Brain pericyte (primary cell): ENCODE measurements at places on chromosomes 1 and 21.

DNA sequence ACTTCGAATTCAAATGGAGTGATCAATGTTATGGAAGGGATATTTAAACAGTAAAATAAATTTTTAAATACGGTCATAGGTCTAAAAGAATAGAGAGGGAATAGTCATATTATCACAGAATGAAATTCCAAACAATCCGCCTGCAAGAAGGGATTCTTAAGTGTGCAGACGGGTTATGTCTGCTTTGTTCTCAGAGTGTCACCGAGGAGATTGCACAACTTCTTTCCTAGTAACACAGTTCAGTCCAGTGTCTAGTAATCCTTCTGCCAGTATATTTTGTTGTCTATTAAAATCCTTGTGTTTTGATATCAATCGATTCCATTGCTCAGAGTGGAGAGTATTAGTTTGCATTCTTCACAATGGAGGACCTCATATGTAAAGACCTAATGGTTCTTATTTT is 48.4 kb downstream of the LRRC53 start:
- no peak for DNase-seq

DNA sequence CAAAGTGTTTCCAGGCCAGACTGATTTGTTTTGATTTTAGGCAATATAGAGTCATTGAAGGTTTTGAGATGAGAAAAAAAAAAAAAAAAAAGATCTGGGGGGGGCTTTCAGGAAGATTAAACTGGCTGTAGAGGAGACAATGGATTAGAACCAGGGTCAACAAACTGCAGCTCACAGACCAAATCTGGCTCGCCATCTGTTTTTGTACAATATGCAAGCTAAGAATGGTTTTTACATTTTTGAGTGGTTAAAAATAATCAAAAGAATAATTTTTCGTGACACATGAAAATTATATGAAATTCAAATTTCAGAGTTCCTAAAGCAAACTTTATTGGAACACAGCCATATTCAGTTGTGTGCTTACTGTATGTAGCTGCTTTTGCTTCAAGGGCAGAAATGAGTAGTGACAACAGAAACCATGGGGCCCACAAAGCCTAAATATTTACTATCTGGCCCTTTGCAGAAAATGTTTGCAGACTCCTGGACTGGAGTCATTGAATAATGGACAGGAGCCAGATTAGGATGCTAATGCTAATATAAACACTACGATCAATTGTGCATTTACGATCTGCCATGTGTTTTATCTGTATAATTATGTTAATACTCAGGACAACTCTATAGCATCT is 375.7 kb upstream of the DAB1 start:
- DNase-seq, result no peak

- DNase-seq, result no peak
Measured at GRCh38 chr1:45573231-45573804, 10.5 kb upstream of the NASP start.

DNA sequence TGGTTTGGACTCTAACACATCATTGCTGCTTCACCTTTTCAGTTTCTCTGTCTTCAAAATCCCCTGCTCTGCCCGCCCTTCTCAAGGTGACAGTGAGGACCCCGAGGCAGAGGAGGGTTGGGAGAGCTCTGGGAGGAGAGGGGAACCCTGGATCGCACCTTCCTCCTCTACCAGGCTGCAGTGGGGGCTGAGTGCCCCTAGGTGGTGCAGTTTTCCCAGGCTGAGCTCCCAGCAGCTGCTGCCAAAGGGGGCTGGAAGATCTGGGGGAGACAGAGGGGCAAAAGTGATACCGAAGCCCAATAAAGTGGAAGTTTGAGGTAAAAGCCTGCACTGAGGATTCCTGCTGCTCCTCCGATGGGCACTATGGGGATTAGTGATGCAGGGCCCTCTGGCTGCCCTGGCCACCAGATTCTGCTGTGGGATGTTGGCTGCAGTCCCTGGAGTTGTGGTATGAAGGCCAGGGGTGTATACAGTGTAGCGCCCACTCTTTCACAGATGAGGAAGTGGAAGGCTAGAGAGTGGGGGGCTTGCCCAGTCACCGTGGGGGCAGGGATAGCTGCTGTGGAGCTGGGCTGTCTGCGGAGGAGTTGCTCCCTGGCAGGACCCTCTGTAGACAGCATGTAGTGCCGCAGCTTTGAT is 40.7 kb upstream of the SCMH1 start:
- DNase-seq, result no peak

DNA sequence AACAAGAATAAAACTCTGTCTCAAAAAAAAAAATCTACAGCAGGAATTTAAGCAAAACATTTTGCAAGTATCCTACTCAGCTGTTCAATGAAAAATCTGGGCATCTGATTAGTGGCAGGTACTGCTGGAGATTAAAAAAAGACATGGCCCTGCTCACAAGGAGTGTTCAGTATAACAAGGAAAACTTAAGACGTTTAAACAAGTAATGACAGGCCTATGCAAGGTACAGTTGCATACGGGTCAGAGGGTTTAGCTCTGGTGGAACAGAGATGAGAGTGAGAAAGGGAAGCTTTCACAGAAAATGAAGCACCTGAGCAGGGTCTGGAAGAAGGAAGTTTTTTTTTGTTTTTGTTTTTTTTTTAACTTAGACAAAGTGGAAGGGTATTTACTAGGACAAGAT is 23.0 kb downstream of the SNRNP40 start:
- DNase-seq, result no peak

GRCh38 chr1:67629370-67630075 is 55.5 kb upstream of the GADD45A start:
- DNase-seq, result no peak

DNA sequence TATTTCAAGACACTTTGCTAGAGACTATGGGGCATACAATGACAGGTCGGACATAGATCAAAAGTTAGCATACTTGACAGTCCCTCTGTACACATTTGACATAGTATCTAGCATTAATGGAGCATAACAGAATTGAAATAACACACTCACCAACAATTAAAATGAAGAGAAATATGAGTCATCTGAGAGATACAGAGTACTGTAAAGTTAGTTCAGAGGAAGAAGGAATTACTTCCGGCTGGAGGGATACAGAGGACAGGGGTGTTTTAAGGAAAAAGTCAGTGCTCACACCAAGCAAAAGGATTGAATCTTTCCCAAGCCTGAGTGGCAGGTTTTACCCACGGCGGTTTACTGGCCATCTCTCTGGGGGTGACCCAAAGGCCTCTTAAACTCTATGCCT is 2.4 kb downstream of the ZMYND12 start:
- no peak for DNase-seq

GRCh38 chr1:44347280-44347679 is 7.8 kb downstream of the ERI3 start:
- no peak for DNase-seq

- DNase-seq, result no peak
Measured at GRCh38 chr1:32797456-32797855, 19.7 kb downstream of the YARS1 start.

DNA sequence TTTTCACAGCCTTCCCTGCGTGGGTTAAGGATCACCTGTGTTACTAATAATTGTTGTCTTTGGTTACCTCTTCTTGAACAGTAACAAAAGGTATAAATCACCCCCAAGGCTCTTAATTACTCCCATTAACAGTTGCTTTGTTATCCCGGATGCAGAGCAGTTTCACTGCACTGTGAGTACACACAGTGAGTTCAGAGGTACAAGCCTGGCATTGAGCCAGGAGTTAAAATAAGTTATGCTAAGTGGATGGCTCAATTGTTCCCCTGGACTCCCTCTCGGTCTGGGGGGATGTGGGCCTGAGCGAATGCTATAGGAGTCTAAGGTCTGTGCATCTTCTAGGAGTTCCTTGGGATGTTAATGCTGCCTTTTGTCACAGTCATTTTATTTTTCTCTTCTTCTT is 258.3 kb downstream of the ATG4C start:
- no peak for DNase-seq

GRCh38 chr1:195218428-195219212 is 1389.6 kb downstream of the KCNT2 start:
- DNase-seq, result no peak

DNA sequence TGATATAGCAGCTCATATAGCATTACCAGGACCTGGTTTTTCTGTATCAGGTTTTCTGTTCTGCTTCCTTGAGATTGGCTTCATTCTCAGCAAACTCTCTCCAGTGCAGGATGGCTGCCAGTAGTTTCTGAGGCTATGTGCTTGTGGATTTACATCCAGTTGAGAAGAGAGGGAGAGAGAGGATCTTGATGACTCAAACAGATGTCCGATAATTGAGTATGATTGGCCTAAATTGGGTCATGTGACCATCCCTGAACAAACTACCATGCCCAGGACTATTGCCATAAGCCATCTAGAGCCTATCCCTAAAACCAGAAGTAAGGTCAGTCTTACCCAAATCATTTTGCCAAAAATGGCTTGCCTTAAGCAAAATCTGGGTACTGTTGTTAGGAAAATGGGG is 18.1 kb upstream of the PSMA5 start:
- no peak for DNase-seq

DNA sequence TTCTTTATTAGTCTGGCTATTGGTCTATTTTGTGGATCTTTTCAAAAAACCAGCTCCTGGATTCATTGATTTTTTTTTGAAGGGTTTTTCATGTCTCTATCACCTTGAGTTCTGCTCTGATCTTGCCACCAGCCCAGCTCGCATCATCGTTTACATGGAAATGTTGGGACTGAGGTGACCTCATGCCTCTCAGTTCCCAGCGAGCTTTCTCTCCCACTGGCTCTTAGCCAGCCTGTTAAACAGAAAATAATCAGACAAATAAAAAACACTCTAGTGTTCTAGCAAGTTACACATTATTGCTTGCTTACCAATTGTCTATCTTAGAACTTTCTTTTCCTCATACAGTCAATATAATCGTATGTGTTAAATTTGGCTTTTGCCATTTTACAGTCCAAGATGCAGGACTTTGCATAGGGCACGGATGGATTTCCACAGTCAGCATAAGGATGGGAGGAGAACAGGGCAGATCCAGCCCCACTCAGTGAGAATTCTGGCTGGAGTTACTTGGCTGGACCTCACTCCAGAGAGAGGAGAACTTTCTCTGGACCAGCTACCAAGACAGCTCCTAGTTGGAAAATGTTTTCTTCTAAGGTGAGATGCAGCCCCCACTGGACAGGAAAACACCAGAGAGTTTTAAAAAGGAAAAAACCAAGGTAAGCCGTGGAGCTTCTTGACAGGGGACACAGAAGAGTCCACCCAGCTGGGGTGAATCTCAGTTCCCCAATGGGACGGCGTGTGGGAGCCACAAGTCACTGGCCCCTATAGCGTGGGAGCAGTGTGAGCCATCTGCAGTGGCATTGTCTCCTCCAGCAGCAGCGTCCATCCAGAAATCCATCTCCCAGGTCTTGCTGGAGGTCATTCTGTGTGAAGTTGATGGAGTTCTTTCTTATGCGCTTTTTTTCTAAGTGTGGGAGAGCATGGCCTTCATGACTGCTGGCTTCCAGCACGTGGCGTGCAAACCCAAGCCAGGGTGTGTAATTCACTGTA is 17.6 kb downstream of the PGBD2 start:
- DNase-seq, result no peak

GRCh38 chr1:178973652-178974101 is 52.0 kb upstream of the FAM20B start:
- no peak for DNase-seq

DNA sequence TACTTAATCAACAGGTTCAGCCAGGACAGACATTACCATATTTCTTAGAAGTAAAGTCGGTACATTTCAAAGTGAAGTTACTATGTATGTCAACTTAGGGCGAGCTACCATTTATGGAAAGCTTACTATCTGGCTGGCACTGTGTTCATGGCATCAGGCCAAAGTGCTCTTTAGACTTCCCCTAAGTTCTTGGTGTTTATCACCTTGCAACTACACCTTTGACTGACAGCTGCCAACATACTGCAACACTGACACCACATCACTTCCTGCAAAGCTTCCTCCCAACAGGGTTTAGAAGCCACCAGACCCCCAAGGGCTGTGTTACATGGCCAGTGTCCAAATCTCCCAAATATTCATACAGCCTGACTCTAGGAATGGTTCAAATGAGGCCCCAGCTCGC is 61.0 kb downstream of the TIAM1 start:
- no peak for DNase-seq

DNA sequence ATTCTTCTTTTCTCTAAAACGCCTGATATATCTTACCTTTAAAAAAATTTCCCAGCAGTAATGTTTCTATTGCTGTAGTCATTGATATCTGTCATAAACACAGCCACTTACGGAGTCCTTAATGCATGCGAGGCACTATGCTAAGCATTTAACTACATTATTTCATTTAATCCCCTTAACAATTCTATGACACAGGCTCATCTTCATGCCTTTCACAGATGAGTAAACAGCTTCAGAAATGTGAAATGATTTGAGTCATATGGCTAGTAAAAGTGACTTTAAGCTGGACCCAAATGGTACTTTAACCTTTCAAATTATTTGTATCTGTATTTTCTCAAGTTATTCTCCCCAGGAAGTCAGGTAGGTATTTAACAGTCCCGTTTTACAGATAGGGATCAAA is 125.1 kb upstream of the FGGY start:
- DNase-seq, result no peak

DNA sequence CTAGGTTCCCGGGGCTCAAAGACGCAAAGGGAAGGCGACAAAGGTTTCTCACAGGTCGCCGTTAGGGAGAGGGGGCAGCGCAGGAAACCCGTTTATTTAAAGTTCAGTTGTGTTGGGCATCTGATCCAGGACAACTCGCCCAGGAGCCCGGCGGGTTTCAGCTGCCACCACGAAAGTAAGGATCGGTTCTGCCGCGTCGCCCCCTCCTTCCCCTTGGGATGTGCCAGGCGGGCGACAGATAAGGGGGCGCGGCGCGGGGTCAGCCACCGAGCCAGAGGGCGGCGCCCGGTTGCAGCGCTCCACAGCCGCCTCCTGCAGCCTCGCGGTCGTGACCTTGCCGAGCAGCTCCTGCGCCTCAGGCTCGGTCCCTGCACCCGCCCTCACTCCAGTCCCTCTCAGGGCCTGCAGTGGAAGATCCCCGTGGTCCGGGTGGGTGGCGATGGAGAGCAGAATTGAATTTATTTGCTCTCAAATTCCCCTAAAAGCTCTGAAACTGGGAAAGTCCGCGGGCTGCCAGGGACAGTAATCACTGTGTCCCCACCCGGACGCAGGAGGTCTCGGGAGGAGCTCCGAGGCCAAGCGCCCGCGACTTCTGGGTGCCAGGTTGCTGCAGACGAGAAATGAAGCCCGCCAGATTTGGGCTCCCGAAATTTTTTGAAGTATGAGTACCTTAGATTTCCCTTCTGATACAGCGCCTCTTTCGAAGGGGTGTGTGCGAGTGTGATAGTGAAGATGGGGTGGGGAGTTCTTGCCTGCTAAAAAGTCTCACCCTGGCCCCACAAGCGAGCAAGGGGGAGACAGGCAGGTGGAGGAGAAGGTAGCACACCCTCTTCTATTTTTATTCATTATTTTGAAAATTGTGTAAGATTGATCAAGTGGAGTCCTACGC is 28.4 kb upstream of the NFIA start:
- DNase-seq, result no peak

DNA sequence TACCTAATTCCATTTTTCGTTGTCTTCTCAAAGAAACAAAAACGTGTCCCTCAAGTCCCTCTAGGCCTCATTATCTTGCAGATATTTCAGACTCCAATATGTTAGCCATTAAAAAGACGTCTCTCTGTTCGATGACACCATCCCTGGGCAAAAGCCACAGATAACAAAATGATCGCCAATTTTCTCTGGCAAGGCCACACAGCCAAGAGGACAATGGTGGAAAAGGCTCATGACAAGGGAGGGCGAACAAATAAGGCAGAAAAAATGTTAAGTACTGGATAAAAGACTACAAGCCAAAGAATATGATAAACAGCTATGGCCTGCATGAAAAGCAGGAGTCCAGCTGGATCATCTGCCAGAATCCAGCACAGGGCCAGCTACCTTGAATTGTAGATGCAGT is 82.9 kb downstream of the TBX15 start:
- no peak for DNase-seq

- no peak for DNase-seq
Measured at GRCh38 chr1:233654658-233655280, 40.9 kb downstream of the KCNK1 start.

- no peak for DNase-seq
Measured at GRCh38 chr1:218772575-218772974, 401.1 kb upstream of the LYPLAL1 start.
